ENCODE measurements at places on chromosomes 5 and 9.

DNA sequence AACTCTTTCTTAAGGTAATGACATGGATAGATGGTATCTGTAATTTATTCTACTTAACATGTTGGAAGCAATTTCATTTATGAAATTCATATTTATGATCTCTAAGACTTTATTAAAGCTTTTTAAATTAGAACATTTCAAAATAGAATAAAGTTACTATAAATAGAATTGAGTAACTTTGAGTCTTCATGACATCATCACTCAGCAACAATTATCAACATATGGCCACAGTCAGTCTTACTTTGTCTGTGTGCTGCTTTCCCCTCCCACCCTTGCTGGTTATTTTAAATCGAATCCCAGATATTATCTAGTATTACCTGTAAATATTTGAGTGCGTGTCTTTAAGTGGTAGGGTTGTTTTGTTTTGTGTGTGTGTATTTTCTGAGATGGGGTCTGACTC is 65.2 kb downstream of the IPO11 start:
- no peak overlapping the region for H3K4me3 ChIP-seq
- H3K27me3 ChIP-seq = no peaks in the 10 kb centered on the region
- H3K4me1 ChIP-seq = peaks cover 12% of the 10 kb centered on the region
- no peak for DNase-seq
- H3K27ac ChIP-seq = no peak overlapping the region

DNA sequence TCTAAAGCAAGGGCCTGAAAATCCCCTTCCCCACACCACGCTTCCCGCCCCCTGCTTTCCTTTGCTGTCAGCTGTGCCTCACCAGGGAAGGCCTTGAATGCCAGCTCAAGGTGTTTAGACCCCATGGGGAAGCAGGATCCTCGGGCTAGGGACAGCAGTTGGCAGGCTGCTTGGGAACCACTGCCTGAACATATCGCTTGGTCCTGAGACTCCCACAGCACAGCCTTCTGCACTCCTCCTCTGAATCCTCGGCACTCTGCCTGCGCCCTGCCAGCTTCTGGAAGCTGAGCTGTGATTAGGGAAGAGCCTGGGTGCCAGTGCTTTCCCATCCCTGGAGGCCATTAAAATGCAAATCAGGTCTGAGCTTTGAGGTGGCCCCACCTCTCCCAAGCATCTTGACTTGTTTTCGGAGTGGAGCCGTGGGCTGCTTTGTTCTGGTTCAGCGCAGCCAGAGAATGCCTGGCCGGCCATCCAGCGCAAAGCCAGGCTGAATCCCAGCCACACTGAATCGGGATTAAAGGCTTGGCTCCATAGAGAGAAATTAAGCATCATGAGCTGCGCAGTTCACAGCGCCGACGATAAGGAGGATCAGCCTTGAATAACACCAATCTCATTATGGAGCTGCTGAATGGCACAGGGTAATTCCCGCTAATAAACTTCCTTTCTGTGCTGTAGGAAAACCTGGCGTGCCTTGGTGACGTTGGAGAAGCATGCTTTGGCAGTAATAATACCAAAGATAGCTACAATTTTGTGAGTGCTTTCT is 40.0 kb downstream of the AMBP start:
- peaks cover 60% of the 10 kb centered on the region for H3K36me3 ChIP-seq
- no peaks in the 10 kb centered on the region for H3K27me3 ChIP-seq
- peak; percentile 59 for DNase-seq
- no peak overlapping the region for H3K4me3 ChIP-seq

- H3K27me3 ChIP-seq = peaks cover 26% of the 10 kb centered on the region
- DNase-seq = no peak
- H3K4me1 ChIP-seq = peaks cover 5% of the 10 kb centered on the region
- H3K4me3 ChIP-seq = no peak overlapping the region
Observed at GRCh38 chr5:151632941-151633340, 41.8 kb upstream of the FAT2 start.

DNA sequence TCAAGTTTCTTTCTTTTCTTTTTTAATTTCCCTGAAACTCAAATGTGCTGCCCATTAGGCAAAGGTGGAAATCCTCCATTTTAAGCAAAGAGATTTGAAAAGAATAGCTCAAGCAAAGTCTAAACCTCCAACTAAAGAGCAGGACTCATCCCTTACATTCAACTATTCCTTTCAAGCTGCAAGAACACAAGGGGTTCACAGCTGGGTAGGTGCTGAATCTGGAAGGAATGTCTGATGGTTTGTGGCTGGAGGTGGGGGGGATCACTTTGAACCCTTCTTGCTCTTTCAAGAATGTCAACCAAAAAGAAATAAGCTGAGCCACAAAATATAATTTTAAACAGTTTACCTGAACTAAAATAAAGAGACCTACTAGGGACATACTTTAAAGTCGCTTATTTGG is 375.7 kb upstream of the CDH10 start:
- no peak overlapping the region for H3K4me3 ChIP-seq
- no peaks in the 10 kb centered on the region for H3K36me3 ChIP-seq
- H3K4me1 ChIP-seq = peaks cover 8% of the 10 kb centered on the region
- no peak overlapping the region for H3K27ac ChIP-seq

DNA sequence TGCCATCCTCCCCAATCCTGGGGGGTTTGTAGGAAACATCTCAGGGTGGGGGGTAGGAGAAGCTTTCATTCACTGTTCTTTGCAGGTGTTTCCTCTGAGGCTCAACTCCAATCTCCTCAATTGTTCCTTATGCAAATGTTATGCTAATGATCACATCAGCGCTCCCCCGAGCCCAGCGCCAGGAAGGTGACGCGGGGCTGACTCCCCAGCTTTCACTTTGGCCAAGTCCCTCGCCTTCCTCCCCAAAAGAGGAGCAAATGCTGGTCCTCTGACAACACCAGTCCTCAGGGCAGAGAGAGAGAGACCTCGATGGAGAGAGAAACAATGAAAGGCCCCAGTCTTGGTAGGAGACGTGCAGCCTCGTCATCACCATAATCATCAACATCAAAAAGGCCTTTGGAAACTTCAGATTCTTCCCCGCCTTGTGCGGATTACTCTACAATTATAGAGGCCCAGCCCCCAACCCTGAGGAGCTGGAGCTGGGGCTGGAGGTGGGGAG is 39.1 kb downstream of the PCDH1 start:
- no peaks in the 10 kb centered on the region for H3K36me3 ChIP-seq
- peaks cover 69% of the 10 kb centered on the region for H3K4me1 ChIP-seq
- peaks cover 22% of the 10 kb centered on the region for H3K27me3 ChIP-seq
- no peak for DNase-seq

- H3K4me3 ChIP-seq = no peak overlapping the region
- DNase-seq = no peak
- no peaks in the 10 kb centered on the region for H3K4me1 ChIP-seq
- H3K36me3 ChIP-seq = no peaks in the 10 kb centered on the region
- peaks cover 4% of the 10 kb centered on the region for H3K27me3 ChIP-seq
Observed at GRCh38 chr9:69946800-69947437, 96.7 kb upstream of the MAMDC2 start.

DNA sequence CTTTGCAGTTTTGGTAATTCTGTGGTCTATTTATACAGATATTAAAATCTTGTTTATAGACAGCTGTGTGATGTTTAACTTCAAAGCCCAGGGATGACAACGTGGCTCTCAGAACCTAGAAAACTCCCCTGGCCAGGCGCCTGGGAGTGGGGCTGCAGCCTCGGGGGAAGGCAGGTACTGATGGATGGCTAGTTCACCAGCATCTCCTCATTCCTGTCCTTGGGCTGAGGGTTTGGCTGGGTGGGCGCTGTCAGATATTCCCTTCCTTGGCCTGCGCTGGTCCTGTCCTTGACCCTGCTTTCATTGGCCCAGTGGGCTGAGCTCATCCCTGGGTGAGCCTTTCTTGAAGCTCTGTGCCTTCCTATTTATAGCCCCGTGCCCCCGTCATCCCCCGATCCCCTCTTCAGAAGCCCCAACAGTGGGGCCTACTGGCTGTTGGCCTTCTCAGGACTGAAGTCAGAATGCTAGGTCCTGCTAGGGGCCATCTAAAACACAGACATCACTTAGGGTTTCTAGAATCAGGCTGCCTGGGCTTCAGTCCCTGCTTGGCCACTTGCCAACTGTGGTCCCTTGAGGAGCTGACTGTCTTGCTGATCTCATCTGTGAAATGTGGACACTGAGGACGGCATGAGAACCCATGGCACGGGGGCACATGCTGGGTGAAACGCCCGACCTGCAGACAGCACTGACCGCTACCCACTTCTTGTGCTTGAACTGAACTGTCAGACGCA is 20.9 kb downstream of the SH3GLB2 start:
- H3K4me3 ChIP-seq = no peak overlapping the region
- H3K27me3 ChIP-seq = no peaks in the 10 kb centered on the region
- DNase-seq = no peak
- peaks cover 15% of the 10 kb centered on the region for H3K4me1 ChIP-seq
- peaks cover 38% of the 10 kb centered on the region for H3K36me3 ChIP-seq

- H3K4me1 ChIP-seq = peaks cover 23% of the 10 kb centered on the region
- H3K27ac ChIP-seq = peak overlapping the region; percentile 84
- H3K36me3 ChIP-seq = peaks cover 14% of the 10 kb centered on the region
- no peak overlapping the region for H3K4me3 ChIP-seq
- DNase-seq = no peak
Observed at GRCh38 chr9:125586172-125586511, 120.9 kb downstream of the MAPKAP1 start.

All from nephron progenitor cell (in vitro differentiated cells).